ENCODE measurements at places on chromosomes 4 and X. TPM values are rescaled to one million over a fixed set of nuclear protein-coding genes. Genes with fewer than 3 reads are reported as not detected.

GRCh38 chr4:6763330-6763851 lies 19.1 kb upstream of the KIAA0232 start:
- no peak for DNase-seq

IL1RAPL2 gene
- total RNA-seq = not detected

CPZ gene
- total RNA-seq = not detected

GRCh38 chrX:44474410-44474809 lies 68.2 kb downstream of the FUNDC1 start:
- DNase-seq = no peak

CXCL8 gene
- total RNA-seq = 2.5 TPM

ADH6 gene
- not detected for total RNA-seq

DNA sequence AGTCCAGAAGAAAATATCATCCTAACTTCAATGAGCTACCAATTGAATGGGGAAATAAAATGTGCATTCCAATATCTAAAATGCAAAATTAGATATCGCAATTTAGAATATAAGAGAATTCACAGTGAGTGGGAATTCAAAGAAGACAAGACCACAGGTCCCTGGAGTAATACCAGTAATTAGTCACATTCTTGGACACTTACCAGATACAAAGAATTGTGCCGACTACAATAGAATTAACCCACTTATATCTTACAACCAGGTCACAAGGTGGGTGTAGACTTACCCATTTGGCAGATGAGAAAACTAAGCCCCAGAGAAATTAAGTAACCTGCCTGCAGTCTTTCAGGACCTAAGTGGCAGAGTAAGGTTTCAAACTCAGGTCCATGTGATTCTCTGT lies 84.3 kb upstream of the C1QTNF7 start:
- no peak for DNase-seq

TRPC5OS gene
- not detected for total RNA-seq

GAGE1 gene
- not detected for total RNA-seq

GRCh38 chrX:40116925-40117324 lies 19.2 kb upstream of the BCOR start:
- DNase-seq = no peak

GRCh38 chr4:111027526-111027925 lies 404.6 kb upstream of the PITX2 start:
- no peak for DNase-seq

RAB33A gene
- 11.0 TPM for total RNA-seq

GRCh38 chr4:107148904-107149303 lies 112.8 kb upstream of the DKK2 start:
- DNase-seq = no peak

DNA sequence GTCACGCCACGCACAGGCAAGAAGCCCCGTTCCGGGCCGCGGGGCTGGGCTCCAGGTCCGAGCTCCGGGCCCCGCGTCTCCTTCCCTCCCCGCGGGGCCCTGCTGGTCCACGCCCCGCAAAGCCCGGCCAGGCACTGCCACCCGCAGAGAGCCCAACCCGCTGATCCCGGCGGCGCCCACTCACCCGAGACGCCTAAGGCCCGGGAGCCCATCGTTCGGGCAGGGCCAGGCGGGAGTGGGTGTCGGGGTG lies 870 bp downstream of the PDZD4 start:
- DNase-seq = no peak

DNA sequence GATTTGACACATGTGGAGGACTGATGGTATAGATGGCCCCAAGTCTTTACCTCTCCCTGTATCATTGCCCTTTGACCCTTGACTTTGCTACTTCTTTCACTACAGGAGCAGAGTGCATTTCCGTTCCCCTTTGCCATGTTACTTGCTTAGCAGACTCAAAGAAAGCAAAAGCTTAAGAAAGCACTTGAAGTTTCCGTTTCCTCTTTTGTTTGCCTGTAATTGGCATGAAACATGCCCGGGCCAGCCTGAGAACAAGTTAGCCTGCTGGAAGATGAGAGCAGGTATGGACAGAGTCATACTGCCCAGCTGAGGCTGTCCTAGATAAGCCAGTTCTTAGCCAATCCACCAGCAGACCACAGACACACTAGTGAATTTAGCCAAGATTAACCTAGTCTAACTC lies 206.0 kb downstream of the BCOR start:
- no peak for DNase-seq

PPP1R2C gene
- not detected for total RNA-seq

MEPE gene
- total RNA-seq = not detected

- DNase-seq = no peak
These were observed 35.8 kb downstream of the GPM6A start for GRCh38 chr4:175776217-175776616.

GRCh38 chrX:107482046-107482445 lies 32.6 kb downstream of the FRMPD3 start:
- DNase-seq = no peak

NAP1L3 gene
- total RNA-seq = 3.2 TPM

ZNF330 gene
- total RNA-seq = 62.4 TPM

DNA sequence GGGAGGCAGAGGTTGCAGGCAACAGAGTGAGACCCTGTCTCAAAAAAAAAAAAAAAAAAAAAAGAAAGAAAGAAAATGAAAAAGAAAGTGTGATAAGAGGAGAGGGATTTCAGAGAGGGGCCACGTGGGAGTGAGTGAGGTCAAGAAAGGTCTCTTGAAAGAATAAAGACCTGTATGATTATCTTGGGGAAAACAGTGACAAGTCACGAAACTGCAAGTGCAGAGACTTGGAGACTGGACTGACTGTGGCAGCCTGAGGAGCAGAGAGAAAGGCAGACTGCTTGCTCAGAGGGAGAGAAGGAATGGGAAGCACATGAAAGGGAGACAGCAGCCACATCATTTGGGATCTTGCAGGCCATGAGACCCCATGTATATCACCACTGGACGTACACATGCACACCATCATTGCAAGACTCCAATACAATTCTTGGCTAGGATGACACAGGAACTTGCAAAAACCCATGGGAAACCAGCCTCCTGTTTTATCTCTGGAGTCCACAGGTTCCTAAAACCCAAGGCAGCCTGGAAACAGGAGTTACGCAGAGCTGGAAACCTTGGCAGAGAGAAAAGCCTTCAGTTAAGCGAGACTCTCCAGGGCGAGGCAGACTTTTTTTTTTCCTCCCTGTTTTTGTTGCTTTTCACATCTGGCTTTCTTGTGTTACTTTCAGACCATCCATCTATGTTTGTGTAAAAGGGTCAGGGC lies 207.0 kb upstream of the TBL1X start:
- DNase-seq = no peak

DNA sequence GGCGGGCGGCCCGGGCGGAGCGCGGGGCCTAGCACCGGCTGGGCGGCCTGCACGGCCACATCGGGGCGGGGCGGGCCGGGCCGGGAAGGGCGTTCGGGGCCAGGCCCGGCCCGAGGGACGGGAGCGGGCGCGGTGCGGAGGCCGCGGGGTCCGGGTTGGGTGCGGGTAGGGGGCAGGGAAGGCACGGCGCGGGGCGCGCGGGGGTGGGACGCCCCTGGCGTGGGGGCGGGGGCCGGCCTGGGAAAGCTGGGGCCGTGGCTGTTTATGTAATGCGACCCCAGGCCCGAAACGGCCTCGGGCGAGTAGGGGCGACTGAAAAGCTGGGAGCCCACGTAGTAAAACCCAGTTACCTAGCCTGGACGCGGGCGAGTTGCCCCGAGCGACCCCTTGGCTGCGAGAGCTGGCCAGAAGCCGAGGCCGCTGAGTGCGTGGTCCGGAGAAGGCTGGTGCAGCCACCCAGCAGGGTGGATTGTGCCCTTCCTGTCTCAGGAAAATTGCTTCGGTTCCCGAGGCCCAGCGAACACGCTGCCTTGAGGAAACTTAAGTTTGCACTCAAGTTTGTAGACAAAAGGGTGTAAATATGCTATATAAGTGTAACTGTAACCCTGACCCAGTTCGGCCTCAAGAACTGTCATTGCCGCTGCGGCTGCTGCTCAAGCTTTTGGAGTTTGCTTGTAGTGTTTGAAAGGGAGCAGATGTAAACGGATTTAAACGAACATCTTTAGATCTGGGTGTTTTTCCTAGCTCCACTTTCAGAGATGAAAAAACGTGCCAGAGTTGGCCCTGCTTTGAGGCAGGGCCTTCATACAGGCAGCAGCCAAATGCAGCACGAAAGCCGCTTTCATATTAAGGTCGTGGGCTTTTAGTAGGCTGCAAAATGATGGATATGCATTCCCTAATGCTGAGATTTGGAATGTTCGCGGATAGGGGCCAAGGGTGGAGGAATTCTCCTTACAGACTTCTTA lies 674 bp downstream of the SEC24B start:
- no peak for DNase-seq

GRCh38 chr4:24278693-24279092 lies 305.7 kb downstream of the DHX15 start:
- DNase-seq = no peak

DNA sequence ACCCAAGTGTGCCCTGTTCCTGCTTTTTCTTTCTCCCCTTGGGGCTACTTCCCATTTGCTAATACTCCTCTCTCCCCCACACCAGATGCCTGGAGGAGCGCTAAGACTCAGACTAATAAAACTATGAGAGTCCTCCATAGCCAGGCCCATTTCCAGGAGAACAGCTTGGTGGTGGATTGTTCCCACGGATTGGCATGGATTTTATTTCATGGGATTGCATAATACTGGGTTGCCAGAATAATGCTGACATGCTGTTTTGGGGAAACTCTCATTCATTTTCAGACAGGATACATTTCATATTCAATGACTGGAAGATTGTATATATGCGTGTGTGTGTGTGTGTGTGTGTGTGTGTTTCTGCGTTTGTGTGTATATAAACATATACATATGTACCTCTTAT lies 447.5 kb upstream of the PITX2 start:
- no peak for DNase-seq

GRCh38 chr4:48986654-48987164 lies 634 bp downstream of the CWH43 start:
- DNase-seq = no peak

GRCh38 chrX:17443556-17443955 lies 68.6 kb downstream of the NHS start:
- no peak for DNase-seq

PCDH7 gene
- total RNA-seq = not detected

DIPK2B gene
- total RNA-seq = not detected

FGG gene
- 2.0 TPM for total RNA-seq

- DNase-seq = no peak
These were observed 484 bp downstream of the GALNTL6 start for GRCh38 chr4:171813526-171814250.

DNA sequence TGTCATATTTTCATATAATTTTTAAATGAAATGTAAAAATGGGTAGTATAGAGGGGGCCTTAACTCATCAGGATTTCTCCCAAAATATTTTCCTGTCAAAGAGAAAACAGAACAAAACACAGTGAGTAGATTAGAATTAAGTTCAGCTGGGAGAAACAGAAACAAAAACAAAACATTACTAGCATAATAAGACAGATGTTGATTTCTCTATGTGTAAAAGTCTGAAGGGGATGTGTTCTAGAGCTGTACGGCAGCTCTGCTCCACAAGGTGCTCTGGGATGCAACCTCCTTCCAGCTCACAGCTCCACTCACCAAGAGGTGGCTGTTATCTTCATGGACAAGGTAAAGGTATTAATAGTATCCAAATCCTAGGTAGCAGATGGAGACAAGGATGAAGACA lies 72.8 kb downstream of the ARHGEF38 start:
- no peak for DNase-seq

DNA sequence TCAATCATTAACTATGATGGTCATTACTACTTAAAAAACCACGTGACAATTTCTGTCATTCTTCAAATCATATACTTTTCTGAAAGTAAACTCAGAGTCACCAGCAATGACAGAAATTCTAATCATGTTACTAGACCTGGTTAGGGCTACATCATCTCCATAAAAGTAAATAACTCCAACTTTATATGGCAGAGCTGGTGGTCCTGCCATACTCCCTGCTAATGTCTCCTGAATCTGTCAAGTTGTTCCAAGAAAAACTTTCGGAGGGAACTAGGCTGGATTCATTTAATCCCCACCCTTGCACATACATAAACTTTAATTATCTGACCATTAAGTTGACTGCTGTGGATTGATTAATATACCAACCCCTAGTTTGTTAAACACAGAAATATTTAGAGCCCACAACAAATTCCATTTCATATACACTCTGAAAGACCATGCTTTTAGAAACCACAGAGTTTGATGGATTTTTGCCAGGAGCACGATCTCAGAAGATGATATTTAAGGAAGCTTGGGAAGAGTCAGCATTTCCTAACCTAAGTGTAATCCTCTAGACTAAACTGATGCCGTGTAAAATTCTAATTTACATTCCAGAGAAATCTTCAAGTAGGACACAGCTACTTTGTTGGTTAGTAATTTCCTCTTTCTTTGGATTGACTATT lies 577.0 kb downstream of the FAT4 start:
- DNase-seq = no peak

DNA sequence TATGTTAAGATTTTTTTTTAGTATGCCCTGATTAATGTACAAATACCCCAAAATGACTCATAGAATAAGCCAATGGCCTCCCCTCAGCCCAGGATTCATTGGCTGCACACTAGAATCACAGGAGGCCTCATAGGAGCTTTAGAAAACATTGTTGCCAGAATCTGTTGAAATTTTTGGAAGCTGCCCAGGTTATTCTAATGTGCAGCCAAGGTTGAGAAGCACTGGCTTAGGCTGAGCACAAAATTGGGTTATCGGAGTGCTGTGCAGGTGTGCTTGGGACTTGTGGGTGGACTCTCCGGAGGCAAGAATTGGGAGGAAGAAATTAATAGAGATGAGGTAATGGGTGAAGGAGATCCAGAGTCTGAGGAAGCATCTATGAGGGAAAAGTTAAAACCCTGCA lies 41.3 kb upstream of the VCX start:
- no peak for DNase-seq

GRCh38 chr4:45350438-45350837 lies 624.1 kb upstream of the GNPDA2 start:
- DNase-seq = no peak

DNA sequence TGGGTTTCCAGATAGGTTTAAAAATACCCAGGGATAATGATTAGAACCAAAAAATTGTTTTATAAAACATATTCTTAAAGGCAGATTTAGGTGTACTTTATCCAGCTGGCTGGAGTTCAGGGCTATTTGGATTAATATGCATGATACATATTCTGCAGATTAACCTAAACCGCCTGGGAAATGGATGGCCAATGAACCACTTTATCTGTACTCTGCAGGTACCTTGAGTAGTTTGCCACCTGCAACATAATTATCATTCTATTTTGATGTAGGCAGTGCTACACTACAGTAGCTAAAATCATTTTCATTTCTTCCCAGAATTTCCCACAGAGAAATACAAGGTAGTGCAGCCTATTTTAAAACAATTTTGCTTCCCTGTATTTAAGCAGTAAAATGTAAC lies 683.2 kb upstream of the GNPDA2 start:
- DNase-seq = no peak

DNA sequence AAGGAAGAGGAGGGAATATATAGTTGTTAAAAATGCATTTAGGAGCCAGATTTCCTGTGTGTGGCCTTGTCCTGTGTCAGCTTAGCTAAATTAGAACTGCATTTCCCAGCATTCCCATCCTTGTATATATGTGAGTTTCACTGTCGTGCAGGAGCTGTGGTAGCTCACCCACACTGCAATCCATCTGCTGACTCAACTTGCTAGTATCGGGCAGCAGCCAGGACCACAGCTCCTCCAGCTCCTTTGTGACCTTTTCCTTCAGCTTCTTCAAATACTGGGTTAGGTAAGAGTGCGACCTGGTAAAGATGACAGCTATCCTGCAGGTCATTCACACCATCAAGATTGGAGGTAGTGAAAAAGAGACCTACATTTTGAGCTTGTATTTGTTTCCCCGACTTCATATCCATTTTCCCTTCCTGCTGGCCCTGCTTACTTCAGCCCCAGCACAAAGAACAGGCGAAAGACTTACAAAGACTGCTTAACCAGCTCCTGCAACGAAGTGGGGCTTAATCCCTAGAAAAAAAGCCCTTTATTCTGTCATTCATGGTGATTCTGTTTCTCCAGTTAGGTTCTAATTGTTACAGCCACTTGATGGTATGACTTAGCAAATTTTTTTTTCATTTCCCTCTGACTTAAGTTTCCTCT lies 11.4 kb downstream of the ASIC5 start:
- DNase-seq = no peak

CXCL1 gene
- not detected for total RNA-seq
